Left cardiac atrium (tissue), 4 donors: ENCODE measurements at places on chromosomes 2 and 18. TPM values are rescaled to one million over a fixed set of nuclear protein-coding genes. Genes with fewer than 3 reads are reported as not detected.

MYO5B gene
- total RNA-seq = 7.2 TPM

ANKRD29 gene
- total RNA-seq = 4.7 TPM

ANKRD30BL gene
- not detected for total RNA-seq

TMEM198 gene
- 3.2 TPM for total RNA-seq

CAVIN2 gene
- total RNA-seq = 106 TPM

EML6 gene
- 0.62 TPM for total RNA-seq

ZNF396 gene
- 1.0 TPM for total RNA-seq

ALPG gene
- total RNA-seq = not detected

LRATD1 gene
- total RNA-seq = 0.80 TPM

ANKRD62 gene
- not detected for total RNA-seq

MAP3K19 gene
- not detected for total RNA-seq

CELF4 gene
- 0.79 TPM for total RNA-seq

MERTK gene
- 12.6 TPM for total RNA-seq

GKN2 gene
- total RNA-seq = not detected

ZAP70 gene
- total RNA-seq = 2.6 TPM

FRZB gene
- 2.4 TPM for total RNA-seq

VWA3B gene
- total RNA-seq = 0.50 TPM

SP5 gene
- total RNA-seq = not detected

MAP4K4 gene
- total RNA-seq = 59.5 TPM

GPAT2 gene
- 8.3 TPM for total RNA-seq

ALPI gene
- total RNA-seq = not detected

SLC9A2 gene
- not detected for total RNA-seq

CPO gene
- 0.34 TPM for total RNA-seq

REG3G gene
- total RNA-seq = not detected

TMEM200C gene
- total RNA-seq = 4.3 TPM

FIGN gene
- 7.3 TPM for total RNA-seq

TTN gene
- 1,612 TPM for total RNA-seq
